Inflammatory macrophage treated with lipopolysaccharide for 1 hour (primary cell): ENCODE measurements at places on chromosomes 3 and 15.

DNA sequence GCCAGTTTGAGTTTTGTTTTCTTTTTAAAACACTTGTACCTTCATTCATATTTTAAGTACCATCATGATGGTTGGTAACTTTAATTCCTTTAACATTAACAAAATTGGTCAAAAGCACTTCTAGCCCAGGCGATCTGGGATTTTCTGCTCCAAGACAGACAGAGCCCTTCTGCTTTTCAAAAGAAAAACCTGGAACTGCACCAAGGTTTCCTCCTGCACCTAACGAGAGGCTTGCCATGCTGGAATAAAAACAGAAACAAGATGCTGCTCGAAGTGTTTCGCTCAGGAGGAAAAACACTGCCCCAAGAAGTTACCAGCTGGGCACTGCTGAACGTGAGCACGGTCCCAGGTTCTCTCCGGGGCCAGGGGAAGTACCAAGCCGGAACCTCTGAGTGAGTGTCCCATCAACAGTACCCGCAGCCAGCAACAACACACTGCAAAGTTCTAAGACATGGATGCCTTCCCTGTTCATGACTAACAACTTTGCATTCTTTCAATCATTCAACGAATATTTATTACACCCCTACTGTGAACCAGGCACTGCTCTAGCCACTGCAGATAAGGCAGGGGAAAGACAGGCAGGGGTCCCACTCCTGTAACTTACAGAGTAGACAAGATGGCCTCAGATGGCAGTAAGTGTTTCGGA, 98.8 kb downstream of the XXYLT1 start:
- DNase-seq: no peak

DNA sequence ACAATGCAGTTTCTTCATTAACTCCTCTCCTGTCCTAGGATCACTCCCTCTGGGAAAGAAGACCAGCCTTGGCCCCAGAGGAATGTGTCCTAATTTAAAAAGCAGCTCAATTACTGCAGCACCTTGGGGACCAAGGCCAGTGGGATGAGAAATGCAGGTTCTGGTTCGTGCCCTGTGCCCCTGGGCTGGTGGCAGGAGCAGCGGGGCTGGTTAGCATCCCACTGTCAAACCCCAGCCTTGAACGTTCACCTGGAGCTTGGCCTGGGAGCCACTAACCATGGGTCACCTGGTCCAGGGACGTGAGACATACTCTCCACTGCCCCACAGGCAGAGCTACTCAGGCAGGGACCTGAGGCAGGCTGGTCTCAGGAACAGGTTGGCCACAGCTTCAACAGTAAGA, 8.4 kb upstream of the RTP3 start:
- no peak for DNase-seq

- peak; percentile 63 for DNase-seq
Measured at GRCh38 chr3:158659454-158660237, 12.8 kb downstream of the LXN start.

GRCh38 chr15:94761574-94761973, 530.2 kb downstream of the MCTP2 start:
- DNase-seq: no peak

GRCh38 chr3:42149532-42149931, 58.4 kb downstream of the TRAK1 start:
- DNase-seq: no peak

GRCh38 chr15:62307551-62307950, 142.5 kb upstream of the C2CD4B start:
- no peak for DNase-seq

- DNase-seq: no peak
Measured at GRCh38 chr15:81095690-81096365, 38.2 kb upstream of the CFAP161 start.

GRCh38 chr15:57306944-57307411, 69.3 kb upstream of the CGNL1 start:
- no peak for DNase-seq

- no peak for DNase-seq
Measured at GRCh38 chr3:93923006-93923405, 50.7 kb downstream of the PROS1 start.

DNA sequence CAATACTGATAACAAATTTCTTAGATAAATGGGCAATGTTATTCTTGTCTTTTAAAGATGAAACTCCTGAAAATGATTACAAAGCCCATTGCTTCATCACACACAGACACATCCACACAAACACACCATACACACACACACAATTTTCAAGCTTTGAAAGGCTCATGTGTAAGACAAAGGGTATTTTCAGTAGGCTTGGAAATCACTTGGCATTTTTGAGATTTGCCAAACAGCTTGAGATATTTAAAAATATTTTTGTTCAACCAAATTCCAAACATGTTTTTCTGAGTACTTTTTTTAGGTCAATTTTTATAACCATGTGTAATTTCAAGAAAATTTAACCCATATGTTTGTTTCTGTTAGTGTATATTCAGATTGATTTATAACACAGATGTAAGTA, 283.7 kb downstream of the ROBO2 start:
- DNase-seq: no peak

GRCh38 chr3:63146154-63146553, 132.0 kb upstream of the SYNPR start:
- DNase-seq: no peak

- no peak for DNase-seq
Measured at GRCh38 chr3:34157491-34157890, 359.1 kb downstream of the PDCD6IP start.

DNA sequence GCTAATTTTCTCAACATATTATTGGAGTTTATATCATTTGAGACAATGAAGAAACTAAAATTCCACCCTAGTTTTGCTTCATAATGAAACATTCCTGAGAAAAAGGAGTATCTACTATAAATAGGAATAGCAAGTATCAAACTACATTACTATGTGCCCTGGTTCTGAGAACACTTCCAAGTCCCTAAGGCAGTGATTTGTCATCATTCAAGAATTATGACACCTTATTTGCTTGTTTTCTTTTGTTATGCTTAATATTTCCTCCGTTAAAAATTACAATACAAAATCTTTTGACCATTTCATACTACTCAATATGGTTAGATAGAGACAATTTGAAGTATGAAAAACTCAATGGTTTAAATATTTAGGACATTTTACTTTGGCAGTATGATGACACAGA, 707.8 kb upstream of the GOLIM4 start:
- no peak for DNase-seq

- no peak for DNase-seq
Measured at GRCh38 chr15:93894438-93895036, 336.8 kb upstream of the MCTP2 start.

- no peak for DNase-seq
Measured at GRCh38 chr3:127760791-127761440, 61.4 kb downstream of the MGLL start.

- DNase-seq: no peak
Measured at GRCh38 chr15:98753726-98754656, 105.7 kb downstream of the IGF1R start.

- no peak for DNase-seq
Measured at GRCh38 chr3:141071681-141072260, 20.6 kb downstream of the SPSB4 start.

DNA sequence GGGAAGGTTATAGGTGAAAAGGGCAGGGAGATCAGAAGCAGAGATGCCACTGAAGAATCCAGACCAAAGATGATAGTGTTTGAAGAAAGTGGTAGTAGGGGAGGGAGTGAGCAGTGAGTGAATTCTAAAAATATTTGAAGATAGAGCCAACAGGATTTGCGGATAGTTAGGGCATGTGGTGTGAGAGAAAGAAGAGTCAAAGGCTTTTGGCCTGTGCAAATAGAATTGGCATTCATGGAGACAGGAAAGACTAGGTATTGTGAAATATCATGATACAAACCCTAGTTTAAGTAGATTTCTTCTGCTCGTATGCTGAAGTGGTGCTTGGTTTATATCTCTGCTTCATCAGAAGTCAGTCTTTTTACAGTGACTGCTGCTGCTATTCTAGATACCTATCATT, 224.2 kb upstream of the CFAP20DC start:
- DNase-seq: no peak

GRCh38 chr3:162269636-162270458, 773.2 kb downstream of the OTOL1 start:
- no peak for DNase-seq

- no peak for DNase-seq
Measured at GRCh38 chr15:39153058-39153714, 427.7 kb upstream of the THBS1 start.

DNA sequence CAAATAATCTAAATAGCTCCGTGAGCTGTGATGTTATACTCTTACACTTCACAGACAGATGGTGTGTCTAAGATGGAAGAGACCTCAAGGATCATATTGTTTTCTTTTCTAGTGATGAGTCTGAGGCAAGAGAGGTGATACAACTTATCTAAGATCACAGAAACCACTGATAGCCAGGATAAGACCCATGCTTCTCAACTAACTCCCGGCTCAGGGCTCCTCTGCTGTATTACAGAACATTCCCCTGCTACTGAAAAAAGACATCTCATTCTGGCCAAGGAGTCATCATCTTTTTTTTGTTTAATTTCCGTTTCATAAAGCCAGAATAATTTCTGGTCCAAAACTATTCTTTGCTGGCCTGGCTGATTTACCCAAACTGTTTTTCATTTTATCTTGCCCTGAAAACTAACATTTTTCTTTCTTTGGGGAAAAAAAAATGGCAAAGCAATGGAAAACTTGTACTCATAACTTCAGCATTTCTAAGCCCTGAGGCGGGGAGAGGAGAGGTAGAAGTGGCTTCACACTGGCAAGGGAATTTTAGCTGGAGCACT, 46.9 kb upstream of the GAP43 start:
- DNase-seq: no peak

DNA sequence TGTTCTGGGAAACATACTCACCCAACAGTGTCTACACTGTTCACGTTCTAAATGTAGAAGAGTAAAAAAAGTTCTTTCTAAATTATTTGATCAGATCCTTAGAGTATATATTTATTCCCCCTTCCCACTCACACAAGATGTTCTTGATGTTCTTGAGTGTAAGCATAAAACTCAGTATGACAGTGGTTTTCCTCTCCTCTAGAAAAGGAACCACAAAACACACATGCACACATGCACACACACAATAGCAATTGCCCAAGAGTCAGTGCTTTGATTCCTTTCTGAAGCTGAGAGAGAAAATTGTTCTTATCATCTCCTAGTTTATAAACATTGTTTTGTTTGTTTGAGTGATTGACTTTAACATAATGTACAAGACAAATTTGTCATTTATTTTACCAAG, 123.2 kb upstream of the PHLDB2 start:
- DNase-seq: no peak

DNA sequence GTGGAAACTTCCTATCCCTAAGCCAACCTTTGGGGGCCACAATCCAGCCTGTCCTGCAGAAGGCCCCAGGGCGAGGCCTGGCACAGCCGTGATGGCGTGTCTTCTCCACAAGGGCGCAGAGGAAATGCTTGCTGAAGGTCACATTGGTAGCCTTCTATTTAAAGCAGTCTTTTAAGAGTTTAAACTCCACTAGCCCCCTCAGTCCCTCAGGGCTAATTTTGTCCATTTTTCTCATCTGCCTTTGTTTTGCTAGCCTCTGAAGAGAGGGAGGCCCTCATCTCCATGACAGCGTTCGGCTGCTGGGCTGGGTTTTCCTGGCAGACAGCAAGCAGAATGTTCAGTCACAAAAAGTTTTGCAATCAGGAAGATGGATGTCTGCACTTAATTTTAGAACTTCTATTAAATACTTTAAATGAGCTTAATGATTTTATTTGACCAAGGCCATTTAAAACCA, 40.8 kb downstream of the RARB start:
- no peak for DNase-seq

GRCh38 chr15:77818484-77819047, 185.9 kb upstream of the LINGO1 start:
- DNase-seq: no peak

- DNase-seq: no peak
Measured at GRCh38 chr15:62958528-62959363, 83.8 kb upstream of the TPM1 start.

GRCh38 chr3:172061724-172062184, 22.4 kb downstream of the FNDC3B start:
- DNase-seq: peak; percentile 76

DNA sequence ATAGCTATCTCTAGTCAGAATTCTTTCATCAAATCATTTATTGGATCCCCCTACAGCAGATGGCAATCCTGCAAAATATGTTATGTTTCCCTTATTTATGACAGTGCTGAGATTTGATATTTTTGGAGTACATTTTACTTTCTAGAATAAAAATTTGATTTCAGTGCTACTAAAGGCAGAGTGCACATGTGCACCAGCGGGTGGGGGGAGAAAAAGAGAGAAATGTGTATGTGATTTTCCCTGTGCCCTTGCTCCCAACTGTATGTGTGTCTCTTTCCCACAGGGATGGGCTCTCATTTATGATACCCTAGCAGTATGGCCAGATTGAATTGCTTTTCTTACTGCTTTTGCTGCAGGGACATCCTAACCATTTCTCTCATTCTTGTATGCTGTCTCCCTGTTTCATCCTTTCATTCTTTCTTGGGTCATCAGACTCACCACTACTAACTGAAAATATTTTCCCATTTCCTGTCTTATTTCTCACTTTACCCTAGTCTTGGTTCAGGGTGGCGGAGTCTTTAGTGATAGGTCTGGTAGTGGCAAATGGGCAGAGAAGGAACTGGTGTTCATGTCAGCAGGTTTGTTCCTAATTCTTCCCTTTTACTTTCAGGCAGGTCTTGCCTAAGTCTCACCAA, 140.7 kb downstream of the TCF12 start:
- DNase-seq: no peak

DNA sequence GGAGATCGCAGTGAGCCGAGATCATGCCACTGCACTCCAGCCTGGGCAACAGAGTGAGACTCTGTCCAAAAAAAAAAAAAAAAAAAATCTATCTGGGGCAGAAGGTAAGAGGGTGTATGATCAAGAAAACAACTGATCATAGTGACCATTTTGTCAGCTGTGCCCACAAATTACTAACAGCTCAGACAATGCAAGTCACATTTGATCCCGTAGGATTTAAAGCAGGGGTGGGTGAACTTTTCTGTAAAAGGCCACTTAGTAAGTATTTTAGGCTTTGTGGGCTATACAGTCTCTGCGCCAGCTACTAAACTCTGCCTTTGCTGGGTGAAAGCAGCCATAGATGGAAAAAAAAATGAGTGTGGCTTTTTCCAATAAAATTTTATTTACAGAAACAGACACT, 57.6 kb upstream of the ABI3BP start:
- no peak for DNase-seq

GRCh38 chr3:19888428-19889152, 45.4 kb downstream of the EFHB start:
- no peak for DNase-seq

DNA sequence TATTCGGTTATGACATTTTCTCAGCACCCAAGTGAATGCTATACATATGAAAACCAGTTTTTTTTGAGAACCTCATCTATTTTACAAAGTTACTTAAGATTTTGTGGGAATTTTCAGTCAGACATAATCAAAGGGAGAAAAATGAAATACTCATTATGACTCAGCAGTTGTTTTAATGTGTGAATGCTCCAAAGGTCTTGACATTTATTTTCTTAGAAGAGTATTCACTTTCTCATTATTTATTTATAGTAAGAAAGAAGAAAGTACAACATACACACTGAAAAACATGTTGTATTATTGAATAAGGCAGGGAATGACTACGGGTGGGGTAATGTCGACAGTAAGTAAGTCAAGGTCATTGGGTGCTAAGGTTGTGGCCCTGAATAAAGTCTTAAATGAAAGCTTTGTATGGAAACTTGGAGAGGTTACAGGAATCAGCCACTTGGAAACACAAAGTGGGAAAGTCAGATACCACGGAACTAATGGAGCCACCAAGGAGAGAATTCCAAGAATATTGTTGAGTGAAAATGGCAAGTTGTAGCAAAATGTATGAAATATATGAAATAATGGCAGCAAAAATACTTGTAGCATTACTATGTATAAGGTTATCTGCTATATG, 844.5 kb downstream of the TBL1XR1 start:
- DNase-seq: no peak

GRCh38 chr3:43906849-43907507, 216.2 kb downstream of the ABHD5 start:
- peak; percentile 95 for DNase-seq
